Naive thymus-derived CD8-positive, alpha-beta T cell (primary cell): ENCODE measurements at places on chromosomes 6 and 20.

- DNase-seq = no peak
These were observed 95.4 kb upstream of the MRPS10 start for GRCh38 chr6:42313038-42313437.

DNA sequence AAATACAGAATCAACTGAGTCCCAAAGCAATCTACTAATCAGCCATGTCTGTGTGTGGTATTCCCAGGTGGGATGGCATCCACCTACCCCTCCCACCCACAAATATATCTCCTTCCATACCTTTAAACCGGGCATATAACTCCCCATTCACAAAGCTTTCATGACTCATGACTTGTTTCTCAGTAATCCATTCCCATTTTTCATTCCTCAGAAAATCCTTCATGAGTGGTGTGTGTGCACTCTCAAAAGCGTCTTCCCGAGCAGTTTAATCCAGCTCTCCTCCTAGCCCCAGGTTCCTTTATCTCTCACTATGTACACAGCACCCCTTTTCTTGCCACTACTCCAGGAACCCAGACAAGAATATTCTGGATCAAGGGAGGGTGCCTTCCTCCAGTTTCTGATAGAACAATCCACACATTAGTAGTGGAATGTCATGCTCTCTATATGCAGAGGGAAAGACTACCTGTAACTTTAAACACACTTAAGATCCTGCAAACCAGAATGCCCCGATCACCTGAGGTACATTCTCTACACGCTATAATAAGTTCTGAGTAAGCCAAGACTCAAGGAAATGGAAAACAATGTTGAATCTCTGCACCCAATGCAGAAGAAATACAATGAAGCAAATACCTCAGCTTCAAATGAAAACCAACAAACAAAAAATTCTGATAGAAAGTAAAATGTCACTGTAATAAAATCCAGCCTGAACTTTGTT, 55.7 kb upstream of the IPCEF1 start:
- no peak for DNase-seq

DNA sequence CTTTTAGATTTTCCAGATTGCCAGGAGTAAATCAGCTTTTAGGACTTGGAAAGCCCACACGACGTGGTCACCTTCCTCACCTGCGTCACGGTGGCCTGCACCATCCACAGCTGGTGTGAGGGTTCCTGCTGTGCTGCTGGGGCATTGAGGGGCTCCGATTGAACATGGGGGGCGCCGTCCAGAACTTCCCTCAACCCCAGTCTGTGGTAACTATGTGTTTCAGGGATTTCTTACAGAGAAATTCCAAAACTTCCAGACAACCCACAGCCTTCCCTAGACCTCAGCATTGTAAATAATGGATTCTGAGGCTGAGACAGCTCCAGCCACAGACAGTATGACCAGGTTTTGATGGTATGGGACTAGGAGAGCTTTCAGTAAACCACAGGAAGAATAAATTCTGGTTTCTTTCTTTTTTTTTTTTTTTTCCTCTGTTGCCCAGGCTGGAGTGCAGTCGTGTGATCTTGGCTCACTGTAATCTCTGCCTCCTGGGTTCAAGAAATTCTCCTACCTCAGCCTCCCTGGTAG, 46.7 kb upstream of the IRF4 start:
- no peak for DNase-seq

GRCh38 chr6:15503346-15503680, 159.5 kb downstream of the DTNBP1 start:
- no peak for DNase-seq

GRCh38 chr6:64330694-64331307, 695.2 kb downstream of the PHF3 start:
- DNase-seq = no peak

DNA sequence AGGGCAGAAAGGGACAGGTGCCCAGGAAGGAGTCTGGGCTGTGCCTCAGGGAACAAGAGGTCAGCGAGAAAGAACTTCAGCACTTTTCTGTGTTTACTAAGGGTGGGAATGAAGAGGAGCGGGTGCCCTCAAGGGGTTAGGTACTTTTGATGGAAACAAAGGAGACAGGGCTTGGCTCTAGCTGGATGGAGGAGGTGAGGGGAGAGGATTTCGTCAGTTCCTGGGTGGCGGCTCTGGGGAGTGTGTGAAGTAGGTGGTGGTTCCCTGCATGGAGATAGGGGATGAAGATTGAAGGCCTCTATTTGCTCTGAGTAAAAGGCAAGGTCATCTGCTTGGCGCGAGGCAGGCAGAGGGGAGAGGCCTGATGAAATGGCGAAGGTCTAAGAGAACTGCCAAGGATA, 40.0 kb upstream of the ANKRD60 start:
- DNase-seq = no peak

DNA sequence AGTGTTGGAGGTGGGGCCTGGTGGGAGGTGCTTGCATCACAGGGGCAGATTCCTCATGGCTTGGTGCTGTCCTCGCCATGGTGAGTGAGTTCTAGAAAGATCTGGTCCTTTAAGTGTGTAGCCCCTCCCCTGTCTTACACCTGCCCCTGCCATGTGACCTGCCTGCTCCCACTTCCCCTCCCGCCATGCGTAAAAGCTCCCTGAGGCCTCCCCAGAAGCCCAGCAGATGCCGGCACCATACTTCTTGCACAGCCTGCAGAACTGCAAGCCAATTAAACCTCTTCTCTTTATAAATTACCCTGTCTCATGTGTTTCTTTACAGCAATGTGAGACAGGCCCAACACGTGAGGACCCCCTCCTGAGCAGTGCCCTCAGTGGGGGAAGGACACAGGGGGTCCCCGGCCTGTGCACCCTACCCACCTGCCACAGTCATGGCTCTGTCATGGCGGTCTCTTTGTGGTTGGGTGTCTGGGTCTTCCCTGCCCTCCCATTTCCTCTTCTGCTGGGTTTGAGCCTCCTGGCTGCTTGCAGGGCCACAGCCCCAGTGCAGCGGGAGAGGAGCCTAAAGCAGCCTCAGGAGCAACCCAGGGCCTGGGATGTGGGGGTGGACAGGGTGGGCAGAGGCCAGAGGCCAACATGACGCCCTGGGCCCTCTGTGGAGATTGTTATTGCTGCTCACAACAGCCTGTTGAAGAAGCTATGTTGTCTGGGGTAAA, 87.2 kb upstream of the QKI start:
- DNase-seq = no peak
